ENCODE measurements at places on chromosomes 5 and 9. TPM values are rescaled to one million over a fixed set of nuclear protein-coding genes. Genes with fewer than 3 reads are reported as not detected.

Gene C9orf153
- total RNA-seq, result 0.36 TPM

Gene ARHGEF39
- 1.0 TPM for total RNA-seq

Gene ANKRD31
- total RNA-seq, result 1.0 TPM

Gene FOXD4L4
- 0.47 TPM for total RNA-seq

Gene PAEP
- not detected for total RNA-seq

Gene NIM1K
- total RNA-seq, result 1.8 TPM

Gene RNF130
- 54.8 TPM for total RNA-seq

Gene SLC6A3
- 0.57 TPM for total RNA-seq

Gene INSL4
- not detected for total RNA-seq

Gene SURF4
- 128 TPM for total RNA-seq

Gene ACSL6
- total RNA-seq, result 0.81 TPM

Gene CORO2A
- total RNA-seq, result 38.8 TPM

Gene IL17B
- total RNA-seq, result not detected

Gene IL13
- total RNA-seq, result not detected

Gene NDST1
- 54.3 TPM for total RNA-seq

Gene CTSV
- not detected for total RNA-seq

Gene NR5A1
- total RNA-seq, result not detected

Gene HRH2
- total RNA-seq, result 5.7 TPM

Gene DBH
- not detected for total RNA-seq

Gene GARNL3
- total RNA-seq, result 59.0 TPM

Gene IL4
- not detected for total RNA-seq

Gene HDHD3
- total RNA-seq, result 39.2 TPM

Gene MTMR12
- total RNA-seq, result 33.4 TPM

Gene GFPT2
- total RNA-seq, result 20.0 TPM

Gene ZNF354B
- 15.6 TPM for total RNA-seq

Gene KCNIP1
- total RNA-seq, result not detected

Data from ureter (tissue), 1 donor.